ENCODE measurements at places on chromosomes 2 and 18.

DNA sequence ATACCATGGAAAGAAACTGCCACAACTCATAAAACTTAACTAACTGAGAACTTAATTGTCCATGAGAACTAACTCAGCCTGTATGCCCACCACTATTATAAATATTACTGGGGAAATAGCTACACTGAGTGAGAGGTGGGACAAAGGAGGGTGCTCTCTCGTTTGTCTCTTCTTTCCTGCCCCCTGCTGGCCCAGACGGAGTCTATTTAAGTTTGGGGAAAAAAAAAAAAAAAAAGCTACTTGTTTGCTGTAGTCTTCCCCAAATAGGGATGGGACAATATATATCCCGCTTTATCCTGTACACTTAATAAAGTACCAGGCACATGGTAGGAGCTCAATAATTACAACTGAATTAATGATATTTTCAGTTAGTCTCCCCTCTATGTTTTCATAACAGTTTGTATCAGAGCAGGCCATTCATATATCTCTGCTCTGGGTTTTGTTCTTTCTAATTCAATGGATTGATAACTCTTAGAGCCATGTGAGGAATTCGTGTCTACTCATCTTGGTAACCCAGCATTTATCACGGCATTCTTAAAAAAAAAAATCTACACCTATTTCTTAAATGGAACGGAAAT lies 647.6 kb upstream of the PKDCC start:
- no peak for DNase-seq

GRCh38 chr2:197661626-197662025 lies 13.8 kb downstream of the RFTN2 start:
- DNase-seq = no peak

DNA sequence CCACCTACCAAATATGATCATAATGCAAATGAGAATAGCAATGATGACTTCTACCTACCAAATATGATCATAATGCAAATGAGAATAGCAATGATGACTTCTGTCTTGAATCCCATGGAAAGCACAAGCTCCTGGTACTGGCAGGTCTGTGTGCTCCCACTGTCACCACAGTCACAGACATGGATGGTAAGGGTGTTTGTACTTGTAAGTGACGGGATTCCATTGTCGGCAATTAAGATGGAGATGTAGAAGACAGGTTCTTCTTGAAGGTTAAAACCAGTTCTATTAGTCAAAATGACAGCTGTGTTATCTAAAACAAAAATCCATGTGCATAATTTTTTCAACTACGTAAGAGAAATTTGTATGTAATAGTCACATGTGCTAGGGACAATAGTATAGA lies 95.0 kb downstream of the CDH19 start:
- no peak for DNase-seq

- DNase-seq = no peak
Measured at GRCh38 chr18:22544626-22545025, 126.9 kb upstream of the CTAGE1 start.

DNA sequence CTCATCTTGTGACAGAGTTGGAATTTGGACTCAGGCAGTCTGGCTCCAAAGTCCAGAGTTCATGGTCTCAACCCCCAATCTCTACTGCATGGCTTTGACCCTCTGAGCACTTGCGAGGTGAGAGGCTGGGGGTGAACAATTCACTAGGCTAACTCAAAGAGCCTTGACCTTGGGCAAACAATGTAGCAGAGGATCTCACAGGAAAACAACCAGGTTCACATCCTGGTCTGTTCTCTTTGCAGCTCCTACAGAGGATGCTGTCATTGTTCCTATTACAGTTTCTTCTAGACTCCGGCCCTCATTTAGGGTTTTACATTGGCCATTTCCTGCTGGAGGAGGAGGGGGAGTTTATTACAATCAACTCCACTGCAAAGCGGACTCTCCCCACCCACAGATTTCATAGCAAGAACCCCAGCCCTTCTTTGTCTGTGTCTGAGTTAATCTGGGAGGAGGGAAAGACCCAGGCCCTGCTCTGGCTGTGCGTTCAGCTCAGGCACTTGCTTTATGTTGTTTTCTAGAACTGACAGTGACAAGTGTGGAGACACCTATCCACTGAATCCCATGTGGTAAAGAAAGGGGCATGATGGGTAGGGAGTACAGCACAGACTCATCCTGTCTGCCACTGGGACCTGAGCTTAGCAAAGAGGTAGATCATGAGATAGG lies 101.6 kb downstream of the LBH start:
- no peak for DNase-seq

DNA sequence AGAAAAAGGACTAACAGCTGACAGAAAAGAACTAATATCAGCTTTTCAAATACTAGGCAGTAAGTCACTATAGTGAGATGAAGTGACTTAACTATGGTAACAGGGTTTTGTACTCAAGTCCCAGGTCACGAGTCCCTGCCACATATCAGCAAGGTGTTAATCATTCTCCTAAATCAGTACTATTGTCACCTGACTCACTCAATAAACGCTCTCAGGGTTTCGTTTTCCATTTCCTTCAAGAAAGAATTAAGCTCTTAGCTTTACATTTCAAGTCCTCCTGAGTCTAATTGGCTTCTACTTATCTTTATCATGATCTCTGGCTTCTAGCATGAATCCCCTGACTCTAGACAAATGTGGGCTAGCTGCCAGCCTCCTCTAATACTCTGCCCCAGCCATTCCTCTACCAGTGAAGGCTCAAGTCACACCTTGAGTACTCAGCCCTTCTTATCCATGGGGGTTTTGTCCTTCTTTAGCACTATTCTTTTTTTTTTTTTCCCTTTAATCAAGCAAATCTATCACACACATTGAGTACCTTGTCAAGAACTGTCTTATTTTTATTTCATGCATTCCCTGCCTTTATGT lies 20.0 kb downstream of the BUB1 start:
- DNase-seq = no peak

GRCh38 chr2:3354986-3355385 lies 22.6 kb downstream of the EIPR1 start:
- no peak for DNase-seq

- no peak for DNase-seq
Measured at GRCh38 chr2:11625671-11626070, 44.3 kb downstream of the NTSR2 start.

- DNase-seq = no peak
Measured at GRCh38 chr18:45447355-45448265, 167.7 kb upstream of the SLC14A2 start.

- no peak for DNase-seq
Measured at GRCh38 chr2:140154706-140155105, 1374.5 kb upstream of the NXPH2 start.

- no peak for DNase-seq
Measured at GRCh38 chr2:120108749-120109148, 95.9 kb downstream of the EPB41L5 start.

GRCh38 chr18:25164848-25165811 lies 186.8 kb downstream of the ZNF521 start:
- DNase-seq = no peak
